ENCODE measurements at places on chromosomes 1 and 21.

DNA sequence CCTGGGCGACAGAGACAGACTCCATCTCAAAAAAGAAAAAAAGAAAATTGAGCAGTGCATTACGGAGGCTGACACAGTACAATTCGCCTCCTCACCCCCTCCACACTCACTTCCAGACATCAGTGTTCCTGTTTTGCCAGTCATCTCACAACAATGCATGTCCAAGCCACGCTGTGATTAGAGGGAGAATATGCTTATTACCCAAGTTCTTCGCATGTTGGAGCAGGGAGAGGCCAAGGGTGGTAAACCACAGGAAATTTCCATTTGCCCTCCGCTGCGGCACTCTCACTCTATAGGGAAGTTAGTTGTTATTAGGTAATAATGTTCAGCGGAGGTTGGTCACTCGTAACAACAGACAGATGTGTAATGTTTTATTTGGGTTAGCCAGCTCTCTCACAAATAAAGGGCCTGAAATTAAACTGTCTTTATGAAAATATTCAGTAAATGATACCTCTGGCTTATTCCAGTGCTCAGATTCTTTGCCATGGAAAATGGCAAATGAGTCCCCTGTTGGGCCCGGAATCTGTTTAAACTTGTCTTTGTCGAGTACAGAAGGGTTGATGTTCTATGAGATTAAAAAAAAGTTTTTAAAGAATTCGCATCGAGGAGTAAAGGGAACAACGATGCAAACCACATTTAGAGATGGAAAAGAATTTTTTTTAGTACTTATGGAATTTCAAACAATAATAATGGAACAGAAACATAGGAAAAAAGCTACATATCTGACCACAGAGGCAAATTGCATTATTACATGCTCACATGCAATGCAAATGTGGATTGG is 33.1 kb downstream of the KCNJ15 start:
- no peak overlapping the region for H3K27ac ChIP-seq
- H3K36me3 ChIP-seq: no peaks in the 10 kb centered on the region
- DNase-seq: no peak
- H3K4me1 ChIP-seq: no peaks in the 10 kb centered on the region

GRCh38 chr1:184110272-184111204 is 59.0 kb downstream of the TSEN15 start:
- no peak for DNase-seq
- peaks cover 12% of the 10 kb centered on the region for H3K4me1 ChIP-seq
- no peak overlapping the region for H3K27ac ChIP-seq
- H3K4me3 ChIP-seq: no peak overlapping the region
- H3K27me3 ChIP-seq: no peaks in the 10 kb centered on the region

- no peaks in the 10 kb centered on the region for H3K4me1 ChIP-seq
- H3K4me3 ChIP-seq: no peak overlapping the region
- H3K27me3 ChIP-seq: no peaks in the 10 kb centered on the region
- DNase-seq: no peak
- no peak overlapping the region for H3K27ac ChIP-seq
Measured at GRCh38 chr1:70707214-70707613, 296.1 kb downstream of the CTH start.

GRCh38 chr1:204653590-204654340 is 31.8 kb downstream of the LRRN2 start:
- H3K27me3 ChIP-seq: peaks cover 15% of the 10 kb centered on the region
- H3K36me3 ChIP-seq: no peaks in the 10 kb centered on the region
- no peak overlapping the region for H3K27ac ChIP-seq
- no peak for DNase-seq
- H3K4me3 ChIP-seq: no peak overlapping the region

DNA sequence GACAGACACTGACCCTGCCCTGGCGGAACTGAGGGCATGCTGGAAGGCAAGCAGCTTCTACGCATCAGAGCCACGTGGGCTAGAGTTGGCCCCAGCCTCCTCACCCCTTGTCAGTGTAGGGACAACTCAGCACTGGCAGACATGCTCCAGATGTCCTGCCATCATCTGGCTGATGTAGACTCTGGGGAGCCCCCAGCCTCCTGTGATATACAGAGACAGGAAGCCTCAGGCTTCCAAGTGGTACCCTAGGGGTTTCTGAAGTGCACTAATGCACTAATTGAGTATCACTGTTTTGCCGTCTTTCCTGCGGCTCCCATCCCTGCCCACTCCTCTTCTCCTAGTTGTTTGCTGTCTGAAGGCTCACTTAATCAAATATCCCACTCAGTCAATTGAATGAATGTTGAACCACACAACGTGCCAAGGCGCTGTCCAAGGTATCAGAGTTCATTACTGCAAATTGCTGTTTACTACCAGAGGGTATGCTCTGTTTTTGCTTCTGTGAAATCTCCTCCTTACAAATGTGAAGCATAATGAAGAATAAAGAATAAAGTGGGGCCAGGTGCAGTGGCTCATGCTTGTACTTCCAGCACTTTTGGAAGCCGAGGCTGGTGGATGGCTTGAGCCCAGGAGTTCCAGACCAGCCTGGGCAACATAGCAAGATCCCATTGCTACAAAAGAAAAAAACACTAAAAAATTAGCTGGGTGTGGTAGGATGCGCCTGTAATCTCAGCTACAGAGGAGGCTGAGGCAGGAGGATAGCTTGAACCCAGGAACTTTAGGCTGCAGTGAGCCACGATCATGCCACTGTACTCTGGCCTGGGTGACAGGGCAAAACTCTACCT is 76.4 kb upstream of the ZBTB18 start:
- no peaks in the 10 kb centered on the region for H3K4me1 ChIP-seq
- H3K27me3 ChIP-seq: peaks cover 8% of the 10 kb centered on the region
- no peak overlapping the region for H3K27ac ChIP-seq
- H3K4me3 ChIP-seq: no peak overlapping the region

GRCh38 chr21:27734146-27734545 is 767.3 kb upstream of the ADAMTS5 start:
- no peak overlapping the region for H3K4me3 ChIP-seq
- no peaks in the 10 kb centered on the region for H3K27me3 ChIP-seq
- H3K4me1 ChIP-seq: no peaks in the 10 kb centered on the region
- no peaks in the 10 kb centered on the region for H3K36me3 ChIP-seq

DNA sequence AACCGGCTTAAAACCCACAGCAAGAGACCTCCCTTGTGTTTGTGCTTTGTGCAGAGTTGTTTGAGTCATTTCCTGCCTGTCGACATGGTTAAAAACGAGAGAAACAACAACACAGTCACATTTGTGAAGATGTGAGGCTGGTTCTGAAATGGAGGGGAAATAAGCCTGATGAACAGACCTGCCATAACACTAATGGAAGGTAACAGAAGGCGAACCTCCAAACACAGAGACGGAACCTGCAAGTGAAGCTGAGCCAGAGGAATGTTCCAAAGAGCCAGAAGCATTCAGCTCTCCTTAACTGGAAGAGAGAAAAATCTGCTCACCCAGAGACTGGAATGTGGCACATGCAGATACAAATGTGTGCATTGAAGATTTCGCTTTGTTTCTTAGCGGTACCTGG is 53.2 kb upstream of the RAVER2 start:
- H3K27me3 ChIP-seq: peaks cover 5% of the 10 kb centered on the region
- no peaks in the 10 kb centered on the region for H3K36me3 ChIP-seq
- H3K4me1 ChIP-seq: peaks cover 3% of the 10 kb centered on the region
- no peak overlapping the region for H3K4me3 ChIP-seq
- no peak for DNase-seq
- no peak overlapping the region for H3K27ac ChIP-seq

- H3K4me1 ChIP-seq: peaks cover 7% of the 10 kb centered on the region
- peak overlapping the region; percentile 69 for H3K4me3 ChIP-seq
- H3K36me3 ChIP-seq: peaks cover 36% of the 10 kb centered on the region
- DNase-seq: no peak
- peak overlapping the region; percentile 66 for H3K27ac ChIP-seq
Measured at GRCh38 chr21:46357335-46357604, 33.3 kb downstream of the PCNT start.

GRCh38 chr1:53606197-53606596 is 132.8 kb downstream of the GLIS1 start:
- H3K27me3 ChIP-seq: peaks cover 2% of the 10 kb centered on the region
- H3K27ac ChIP-seq: no peak overlapping the region
- DNase-seq: no peak
- H3K4me3 ChIP-seq: no peak overlapping the region
- H3K4me1 ChIP-seq: no peaks in the 10 kb centered on the region
- peaks cover 4% of the 10 kb centered on the region for H3K36me3 ChIP-seq

- H3K4me1 ChIP-seq: no peaks in the 10 kb centered on the region
- no peaks in the 10 kb centered on the region for H3K27me3 ChIP-seq
- no peak overlapping the region for H3K4me3 ChIP-seq
- H3K27ac ChIP-seq: no peak overlapping the region
- H3K36me3 ChIP-seq: no peaks in the 10 kb centered on the region
Measured at GRCh38 chr1:103477101-103477500, 48.4 kb upstream of the RNPC3 start.

DNA sequence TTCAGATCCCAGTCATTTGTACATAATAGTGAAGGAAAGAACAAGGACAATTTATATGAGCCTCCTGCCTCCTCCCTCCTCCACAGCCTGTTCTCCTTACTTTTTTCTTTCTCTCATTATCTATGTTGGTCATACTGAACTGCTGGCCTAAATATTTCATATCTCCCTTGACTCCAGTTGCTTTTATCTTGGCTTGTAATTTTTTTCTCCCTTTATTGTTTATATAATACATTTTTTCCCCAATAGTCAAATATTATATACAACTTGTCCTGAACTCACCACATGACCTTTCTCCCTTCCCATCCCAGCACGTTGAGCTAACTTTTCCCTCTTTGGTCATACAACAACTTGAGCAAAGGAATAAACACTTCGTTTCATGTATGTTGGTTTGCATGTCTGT is 752.1 kb downstream of the LTN1 start:
- H3K36me3 ChIP-seq: no peaks in the 10 kb centered on the region
- no peak overlapping the region for H3K27ac ChIP-seq
- H3K4me1 ChIP-seq: no peaks in the 10 kb centered on the region
- no peaks in the 10 kb centered on the region for H3K27me3 ChIP-seq
- no peak for DNase-seq

- DNase-seq: no peak
- peaks cover 14% of the 10 kb centered on the region for H3K36me3 ChIP-seq
- H3K27ac ChIP-seq: no peak overlapping the region
Measured at GRCh38 chr1:108925920-108926319, 37.4 kb downstream of the CLCC1 start.

GRCh38 chr1:206575165-206575893 is 36.9 kb downstream of the EIF2D start:
- peak overlapping the region; percentile 73 for H3K4me3 ChIP-seq
- H3K36me3 ChIP-seq: peaks cover 29% of the 10 kb centered on the region
- no peaks in the 10 kb centered on the region for H3K27me3 ChIP-seq
- peak overlapping the region; percentile 96 for H3K27ac ChIP-seq

DNA sequence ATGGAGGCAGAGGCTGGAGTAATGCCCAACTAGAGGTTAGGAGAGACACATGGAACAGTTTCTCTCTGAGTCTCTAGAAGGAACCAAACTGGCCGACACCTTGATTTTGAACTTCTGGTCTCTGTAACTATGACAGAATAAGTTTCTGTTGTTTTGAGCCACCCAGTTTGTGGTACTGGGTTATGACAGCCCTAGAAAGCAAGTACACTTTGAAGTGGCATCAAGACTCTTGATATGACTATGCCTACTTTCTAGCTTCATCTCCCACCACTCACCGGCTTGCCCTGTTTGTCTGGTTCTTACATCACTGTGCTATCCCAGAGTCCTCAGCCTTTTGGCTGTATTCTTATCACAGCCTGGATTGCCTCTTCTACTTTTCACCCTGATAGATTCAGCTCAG is 230.3 kb upstream of the USP24 start:
- H3K27ac ChIP-seq: no peak overlapping the region
- DNase-seq: no peak
- H3K27me3 ChIP-seq: peaks cover 19% of the 10 kb centered on the region

GRCh38 chr1:180366371-180367068 is 135.9 kb downstream of the ACBD6 start:
- H3K36me3 ChIP-seq: peaks cover 15% of the 10 kb centered on the region
- no peaks in the 10 kb centered on the region for H3K27me3 ChIP-seq
- no peak for DNase-seq
- no peak overlapping the region for H3K27ac ChIP-seq

- H3K27me3 ChIP-seq: no peaks in the 10 kb centered on the region
- H3K36me3 ChIP-seq: peaks cover 36% of the 10 kb centered on the region
- no peak for DNase-seq
- peaks cover 36% of the 10 kb centered on the region for H3K4me1 ChIP-seq
- H3K4me3 ChIP-seq: peak overlapping the region; percentile 68
- peak overlapping the region; percentile 78 for H3K27ac ChIP-seq
Measured at GRCh38 chr1:28512058-28512611, 6.3 kb downstream of the RCC1 start.

Data from memory B cell (primary cell).